ENCODE measurements at places on chromosomes 7 and 10.

DNA sequence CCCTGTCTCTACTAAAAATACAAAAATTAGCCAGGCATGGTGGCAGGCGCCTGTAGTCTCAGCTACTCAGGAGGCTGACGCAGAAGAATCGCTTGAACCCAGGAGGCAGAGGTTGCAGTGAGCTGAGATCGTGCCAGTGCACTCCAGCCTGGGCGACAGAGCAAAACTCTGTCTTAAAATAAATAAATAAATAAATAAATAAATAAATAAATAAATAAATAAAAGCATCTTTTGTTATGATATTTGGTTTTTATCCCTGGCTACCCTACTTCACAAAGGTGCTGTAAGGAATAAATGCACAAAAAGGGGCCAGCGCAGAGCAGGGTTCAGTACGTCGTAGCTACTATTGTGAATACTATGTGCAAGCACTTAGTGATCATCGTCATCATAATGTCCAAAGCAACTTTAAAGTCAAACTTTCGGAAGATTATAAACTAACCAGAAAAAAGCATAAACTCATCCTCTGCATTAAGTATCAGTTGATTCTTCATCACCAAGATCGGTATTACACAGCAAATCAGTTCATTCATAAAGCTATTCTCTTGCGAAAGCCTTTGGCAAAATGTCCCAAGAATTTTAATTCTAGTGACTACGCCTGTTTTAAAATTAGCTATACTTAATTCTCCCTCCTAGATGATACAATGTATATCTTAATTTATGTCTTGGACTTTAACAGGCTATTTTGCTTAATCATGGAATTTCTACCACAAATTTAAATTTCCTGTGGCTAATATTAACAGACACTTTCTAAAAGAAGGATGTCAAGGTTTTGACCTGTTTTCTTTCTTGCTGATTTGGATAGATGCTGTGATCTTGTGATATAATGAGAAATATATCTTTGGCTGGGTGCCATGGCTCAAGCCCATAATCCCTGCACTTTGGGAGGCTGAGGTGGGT, 7.6 kb upstream of the NFE2L3 start:
- DNase-seq: no peak

DNA sequence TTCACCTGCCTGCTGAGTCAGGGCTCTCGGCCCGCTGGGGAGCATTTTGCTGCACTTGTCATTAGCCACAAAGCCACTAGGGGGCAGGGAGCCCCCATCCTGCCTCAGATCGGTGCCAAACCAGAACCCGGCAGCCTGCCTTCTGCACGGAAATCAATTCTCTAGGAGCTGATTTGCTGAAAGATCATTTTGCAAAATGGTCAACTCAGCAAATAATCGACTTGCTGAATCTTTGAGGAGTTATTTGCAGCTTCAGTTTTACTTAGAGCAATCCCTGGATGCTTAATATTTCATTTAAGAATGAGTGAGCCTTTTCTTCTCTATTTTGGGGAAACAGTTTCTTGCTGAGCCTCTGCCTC, 1.7 kb upstream of the GIMAP8 start:
- peak; percentile 90 for DNase-seq

DNA sequence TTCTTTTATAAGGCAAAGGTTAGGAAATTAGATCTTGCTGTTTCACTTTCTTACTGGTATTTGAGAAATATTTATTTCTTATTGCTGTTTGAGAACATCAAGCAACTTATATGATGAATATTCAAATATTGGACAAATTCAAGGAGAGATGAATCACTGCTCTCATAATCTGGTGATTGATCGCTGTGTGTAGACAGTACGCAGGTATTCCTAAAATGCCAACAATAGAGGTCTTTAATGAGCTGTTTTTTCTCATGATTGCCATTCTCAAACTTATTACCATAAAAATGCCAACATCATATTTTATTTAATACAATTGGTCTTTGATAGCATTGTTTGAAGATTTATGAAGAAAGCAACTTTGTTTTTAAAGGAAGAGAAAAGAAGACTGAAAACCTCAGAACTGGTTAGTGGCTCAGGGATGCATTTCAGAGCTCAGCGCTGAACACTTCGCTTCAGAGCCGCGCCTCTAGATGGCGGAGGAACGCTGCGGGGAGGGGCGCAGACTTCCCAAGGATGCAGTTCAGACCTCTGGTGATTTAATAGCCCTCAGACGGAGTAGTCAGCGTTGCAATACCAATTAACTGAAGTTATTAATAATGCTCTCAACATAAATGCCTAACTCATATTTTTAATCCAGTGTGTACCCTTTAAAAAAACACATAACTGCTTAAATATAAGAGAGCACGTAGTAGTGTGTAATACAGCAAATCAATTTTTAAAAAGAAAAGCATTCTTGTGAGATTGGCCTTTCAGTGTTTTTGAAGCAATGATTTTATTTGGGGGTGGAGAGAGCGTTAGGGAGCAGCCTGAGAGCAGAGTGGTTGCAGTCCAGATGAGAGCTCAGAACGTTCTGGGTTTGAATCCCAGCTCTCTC, 38.5 kb upstream of the STEAP4 start:
- DNase-seq: no peak

- no peak for DNase-seq
These were observed 528.1 kb upstream of the DPP6 start for GRCh38 chr7:153524070-153524601.

DNA sequence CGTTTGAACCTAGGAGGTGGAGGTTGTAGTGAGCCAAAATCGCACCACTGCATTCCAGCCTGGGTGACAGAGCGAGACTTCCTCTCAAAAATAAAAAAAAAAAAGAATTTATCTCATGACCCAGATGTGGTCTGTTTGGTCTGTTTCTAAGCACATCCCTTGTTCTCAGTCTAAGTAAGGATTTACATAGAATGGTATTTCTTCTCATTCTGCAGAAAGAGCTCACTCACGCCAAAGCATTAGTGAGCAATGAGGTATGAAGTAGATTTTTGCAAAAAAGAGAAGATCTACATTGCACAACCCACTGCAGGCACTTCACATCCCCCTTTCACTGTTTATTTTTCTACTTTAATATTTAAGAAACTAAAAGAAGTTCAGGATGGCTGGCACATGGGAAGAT, 76.5 kb upstream of the FGL2 start:
- no peak for DNase-seq

DNA sequence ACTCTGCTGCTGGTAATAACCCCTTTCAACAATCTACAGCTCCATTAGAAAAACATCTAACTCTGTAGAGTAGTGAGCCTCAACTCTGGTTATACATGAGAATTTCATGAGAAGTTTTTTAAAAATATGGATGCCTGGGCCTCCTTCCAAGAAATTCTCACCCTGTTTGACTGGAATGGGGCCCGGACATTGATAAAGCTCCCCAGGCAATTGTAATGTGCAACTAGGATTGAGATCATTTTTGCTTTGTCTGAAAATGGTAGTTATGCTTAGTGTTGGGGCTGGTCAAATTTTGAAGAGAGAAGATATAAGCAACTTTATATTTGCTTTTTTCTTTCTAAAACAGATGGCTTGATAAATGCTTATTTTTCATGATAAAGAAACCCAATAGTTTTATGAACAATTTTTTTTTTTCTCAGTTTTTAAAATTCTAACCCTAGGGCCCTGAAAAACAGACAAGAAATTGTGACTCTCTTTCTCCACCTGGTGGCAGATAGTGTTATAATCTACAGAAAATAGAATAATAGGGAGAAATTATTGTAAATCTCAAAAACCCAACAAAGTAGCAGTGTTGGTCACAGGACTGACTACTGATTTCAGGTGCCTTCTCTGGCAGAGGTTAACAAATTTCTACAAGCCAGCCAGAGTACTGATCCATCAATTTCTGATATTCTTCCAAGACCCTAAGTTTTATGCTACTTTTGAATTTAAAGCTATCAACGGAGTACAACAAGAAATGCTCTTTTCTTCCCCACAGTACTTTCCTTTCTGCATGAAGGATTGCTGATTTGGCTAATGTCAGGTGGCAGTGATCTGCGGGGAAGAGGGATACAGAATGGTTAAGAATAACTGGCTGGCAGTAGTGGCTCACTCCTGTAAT, 174.8 kb downstream of the DKK1 start:
- no peak for DNase-seq

- DNase-seq: no peak
These were observed 55.2 kb upstream of the DKK1 start for GRCh38 chr10:52258799-52259425.

DNA sequence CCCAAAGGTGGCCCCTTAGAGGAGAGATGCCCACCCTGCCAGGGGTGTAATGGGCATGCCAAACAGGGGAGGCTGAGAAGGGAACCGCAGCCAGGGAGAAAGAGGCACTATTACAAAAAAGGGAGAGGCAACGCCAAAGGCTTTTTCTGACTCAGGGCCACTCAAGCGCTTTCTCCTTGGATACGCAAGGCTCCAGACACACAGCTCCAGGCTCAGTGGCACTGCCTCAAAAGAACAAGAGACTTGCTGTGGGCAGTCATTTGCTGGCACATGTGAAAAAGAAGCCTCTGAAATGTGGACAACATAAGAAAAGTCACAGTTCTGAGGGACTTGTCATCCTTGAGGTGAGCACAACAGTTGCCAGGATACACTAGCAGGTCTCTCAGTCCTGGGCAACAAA, 128.4 kb downstream of the DGKI start:
- DNase-seq: no peak

GRCh38 chr10:12022580-12023257, 19.9 kb downstream of the UPF2 start:
- no peak for DNase-seq

- no peak for DNase-seq
These were observed 64.3 kb upstream of the BMPER start for GRCh38 chr7:33841031-33841430.

DNA sequence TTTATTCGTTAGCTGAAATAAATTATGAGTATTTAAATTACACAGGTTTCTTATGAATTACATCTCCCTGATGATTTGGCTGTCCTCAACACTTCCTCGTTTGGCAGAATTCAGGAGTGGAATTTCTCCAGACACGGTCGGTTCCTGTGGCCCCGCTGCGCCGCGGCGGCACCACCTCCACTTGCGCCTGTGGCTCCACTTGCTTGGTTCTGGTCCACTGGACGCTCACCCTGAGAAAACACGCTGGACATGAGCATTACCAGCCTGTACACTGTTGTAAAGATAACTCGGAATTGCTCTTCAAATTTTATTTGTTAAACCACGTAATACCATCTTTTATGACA, 85.3 kb downstream of the ZNF33B start:
- no peak for DNase-seq

GRCh38 chr10:84715911-84716310, 387.5 kb downstream of the CCSER2 start:
- no peak for DNase-seq

GRCh38 chr7:117800841-117801240, 72.4 kb downstream of the CTTNBP2 start:
- no peak for DNase-seq

- DNase-seq: no peak
These were observed 12.5 kb downstream of the CDC123 start for GRCh38 chr10:12208460-12208859.

GRCh38 chr7:29161231-29161630, 14.9 kb upstream of the CPVL start:
- DNase-seq: no peak

GRCh38 chr7:79912213-79912633, 222.4 kb upstream of the GNAI1 start:
- no peak for DNase-seq

DNA sequence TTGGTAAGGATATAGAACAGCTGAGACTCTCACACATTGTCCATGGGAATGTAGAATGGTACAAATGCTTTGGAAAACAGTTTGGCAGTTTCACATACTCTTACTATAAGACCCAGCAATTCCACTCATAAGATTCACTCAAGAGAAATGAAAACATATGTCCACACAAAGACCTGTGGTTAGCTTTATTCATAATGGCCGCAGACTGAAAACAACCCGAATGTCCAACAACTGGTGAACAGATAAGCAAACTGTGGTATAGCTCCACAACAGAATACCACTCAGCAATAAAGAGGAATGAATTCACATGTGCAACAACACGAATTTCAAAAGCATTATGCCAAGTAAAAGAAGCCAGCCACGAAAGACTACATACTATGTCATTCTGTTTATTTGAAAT, 33.5 kb upstream of the CUL1 start:
- no peak for DNase-seq

GRCh38 chr7:134029743-134030142, 97.4 kb upstream of the LRGUK start:
- DNase-seq: no peak

GRCh38 chr10:3528823-3529403, 256.1 kb downstream of the KLF6 start:
- DNase-seq: no peak

DNA sequence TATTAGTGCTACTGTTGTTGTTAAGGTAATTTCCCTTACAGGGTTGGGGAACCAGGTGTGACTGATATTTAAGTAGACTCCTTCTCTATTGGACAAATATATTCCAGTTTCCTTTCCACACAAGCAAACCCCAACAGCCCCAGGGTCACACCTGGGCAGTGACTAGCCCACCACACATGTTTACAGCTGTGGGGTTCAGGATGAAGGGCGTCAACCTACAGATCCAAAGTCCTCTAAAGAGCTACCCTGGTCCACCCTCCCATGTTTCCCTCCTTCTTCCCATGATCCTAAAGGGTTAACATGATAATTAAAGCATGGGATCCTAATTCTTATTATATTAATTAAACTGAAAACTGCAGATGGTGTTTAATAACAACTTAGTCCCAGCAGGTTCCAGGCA, 701.5 kb downstream of the GRID1 start:
- DNase-seq: no peak

DNA sequence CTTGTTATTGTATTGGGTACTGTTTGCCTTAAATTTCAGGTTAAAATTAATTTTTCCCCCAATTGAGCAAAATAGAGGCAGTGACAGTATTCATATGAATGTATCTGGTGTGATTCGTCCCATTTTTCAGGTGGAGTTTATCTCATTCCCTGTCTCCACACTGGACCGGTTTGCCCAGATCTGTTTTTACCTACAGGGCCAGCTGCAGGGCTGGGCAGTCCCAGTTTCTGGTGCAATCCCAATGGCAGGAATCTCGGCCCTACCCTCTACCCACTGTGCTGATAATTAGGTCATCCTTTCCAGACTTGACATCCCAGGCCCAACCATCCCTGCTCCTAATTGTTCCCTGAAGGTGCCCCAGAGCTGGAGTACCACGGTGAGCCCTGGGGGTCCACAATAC, 49.8 kb upstream of the NFE2L3 start:
- DNase-seq: no peak

All from activated CD8-positive, alpha-beta memory T cell treated with anti-CD3 and anti-CD28 coated beads, Interleukin-2, amount 50 U/mL, for 48 hours (primary cell).